Stimulated activated CD8-positive, alpha-beta memory T cell treated with anti-CD3 and anti-CD28 coated beads, Interleukin-12 subunit alpha, Interleukin-12 subunit beta, amount 100 ng/mL, for 4 hours (primary cell): ENCODE measurements at places on chromosomes 1 and 21.

GRCh38 chr1:87194271-87194774 lies 134.4 kb upstream of the LMO4 start:
- no peak for DNase-seq

GRCh38 chr1:169044296-169044695 lies 62.2 kb upstream of the ATP1B1 start:
- no peak for DNase-seq

- no peak for DNase-seq
Measured at GRCh38 chr1:206772243-206772937, at the start of gene IL10. Gene IL10, minus strand, starts transcription at chr1:206772494. Its CDS starts 59 bp downstream, at chr1:206772435.

DNA sequence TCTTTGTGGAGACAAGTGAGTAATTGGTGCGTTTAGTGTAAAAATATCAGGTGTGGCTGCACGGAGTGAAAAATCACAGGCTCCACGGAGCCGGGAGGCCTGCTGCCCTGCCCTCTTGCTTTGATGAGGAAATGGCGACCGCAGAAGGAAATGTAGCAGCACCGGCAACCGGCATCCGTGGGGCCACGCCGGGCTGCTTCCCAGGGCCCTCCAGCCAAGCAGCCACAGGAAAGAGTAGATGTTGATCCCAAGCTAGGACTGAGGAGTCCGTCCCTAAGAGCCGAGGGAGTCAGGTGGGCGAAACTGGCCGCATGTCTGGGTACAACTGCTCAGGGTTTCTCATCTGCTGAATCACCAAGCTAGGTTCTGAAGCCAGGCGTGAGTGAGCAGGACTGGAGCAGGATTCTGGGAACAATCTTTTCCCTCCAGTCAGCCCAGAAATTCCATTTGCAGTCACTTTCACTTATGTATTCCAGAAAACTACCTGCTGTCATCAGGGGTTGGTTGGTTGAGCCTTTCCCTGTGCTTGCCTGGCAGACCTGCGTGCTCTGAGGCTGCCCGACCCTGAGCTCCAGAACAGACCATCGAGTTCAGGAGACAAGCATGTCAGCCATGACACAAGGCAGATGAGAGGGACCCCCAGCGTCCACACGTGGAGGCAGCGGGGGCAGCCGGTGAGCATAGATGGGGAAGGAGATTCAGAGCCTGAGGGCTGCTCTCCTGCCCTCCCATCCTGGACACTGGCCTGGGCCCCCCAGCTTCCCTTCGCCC lies 5.8 kb upstream of the ITGB2 start:
- DNase-seq = no peak

GRCh38 chr1:111062081-111062480 lies 77.8 kb downstream of the DRAM2 start:
- DNase-seq = no peak

- no peak for DNase-seq
Measured at GRCh38 chr21:35376406-35377135, 327.5 kb upstream of the RUNX1 start.

DNA sequence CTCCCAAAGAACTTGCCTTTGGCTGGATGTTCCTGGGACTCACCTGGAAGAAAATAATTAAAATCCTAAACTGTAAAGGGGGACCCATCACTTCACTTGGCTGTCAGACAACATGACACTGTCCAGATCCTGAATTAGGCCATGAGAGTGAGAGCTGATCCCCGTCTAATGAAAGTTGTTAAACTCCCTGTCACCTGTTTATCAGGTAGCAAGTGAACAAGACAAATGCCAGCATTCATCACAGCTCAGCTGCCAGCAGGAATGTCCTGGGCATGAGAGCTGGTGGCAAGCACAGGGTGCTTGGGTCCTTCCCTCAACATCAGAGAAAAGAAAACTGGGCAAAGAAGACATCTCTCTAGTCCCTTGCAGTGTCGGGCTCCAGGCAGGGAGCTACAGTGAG lies 23.8 kb downstream of the PMVK start:
- no peak for DNase-seq

GRCh38 chr1:45172005-45172404 lies 34.4 kb downstream of the ZSWIM5 start:
- no peak for DNase-seq

- DNase-seq = no peak
Measured at GRCh38 chr1:202007805-202008489, 2.4 kb upstream of the ELF3 start.

- peak; percentile 58 for DNase-seq
Measured at GRCh38 chr1:10510520-10511493, 36.1 kb downstream of the PEX14 start.

DNA sequence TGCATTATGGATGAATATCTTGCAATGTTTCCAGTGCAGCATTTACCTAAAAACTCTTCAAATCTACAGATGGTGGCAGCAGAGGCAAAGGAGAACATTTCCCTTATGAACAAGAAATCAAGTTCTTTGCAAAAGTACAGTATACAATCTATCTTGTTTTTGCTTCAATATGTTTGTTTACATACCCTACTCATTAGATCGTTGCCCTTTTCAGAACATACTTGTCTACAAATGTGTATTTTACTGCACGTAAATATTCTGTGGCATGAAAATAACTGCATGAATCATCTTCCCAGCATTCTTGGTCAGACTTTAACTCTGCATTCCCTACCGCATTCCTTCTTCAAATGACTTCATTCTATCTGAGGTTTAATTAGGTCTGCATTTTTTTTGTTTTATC lies 212.7 kb downstream of the ZP4 start:
- no peak for DNase-seq

DNA sequence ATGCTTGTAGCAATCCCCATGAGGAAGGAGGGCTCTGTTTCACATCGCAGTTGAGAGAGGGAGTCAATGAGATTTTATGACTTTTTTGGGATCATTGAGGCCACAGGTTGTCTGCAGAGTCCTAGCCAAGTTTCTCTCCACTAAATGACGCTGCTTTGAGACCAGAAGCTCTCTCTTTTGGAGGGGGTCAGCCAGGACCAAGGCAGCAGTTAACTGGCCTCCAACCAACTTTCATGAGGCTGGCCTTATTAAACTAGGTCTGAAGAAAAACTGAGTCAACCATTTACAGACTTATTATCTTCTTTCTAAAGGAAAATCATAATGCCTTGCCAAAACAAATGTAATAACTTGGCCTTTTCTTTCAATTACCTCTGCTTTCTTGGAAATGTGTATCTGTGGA lies 8.6 kb downstream of the WLS start:
- no peak for DNase-seq

DNA sequence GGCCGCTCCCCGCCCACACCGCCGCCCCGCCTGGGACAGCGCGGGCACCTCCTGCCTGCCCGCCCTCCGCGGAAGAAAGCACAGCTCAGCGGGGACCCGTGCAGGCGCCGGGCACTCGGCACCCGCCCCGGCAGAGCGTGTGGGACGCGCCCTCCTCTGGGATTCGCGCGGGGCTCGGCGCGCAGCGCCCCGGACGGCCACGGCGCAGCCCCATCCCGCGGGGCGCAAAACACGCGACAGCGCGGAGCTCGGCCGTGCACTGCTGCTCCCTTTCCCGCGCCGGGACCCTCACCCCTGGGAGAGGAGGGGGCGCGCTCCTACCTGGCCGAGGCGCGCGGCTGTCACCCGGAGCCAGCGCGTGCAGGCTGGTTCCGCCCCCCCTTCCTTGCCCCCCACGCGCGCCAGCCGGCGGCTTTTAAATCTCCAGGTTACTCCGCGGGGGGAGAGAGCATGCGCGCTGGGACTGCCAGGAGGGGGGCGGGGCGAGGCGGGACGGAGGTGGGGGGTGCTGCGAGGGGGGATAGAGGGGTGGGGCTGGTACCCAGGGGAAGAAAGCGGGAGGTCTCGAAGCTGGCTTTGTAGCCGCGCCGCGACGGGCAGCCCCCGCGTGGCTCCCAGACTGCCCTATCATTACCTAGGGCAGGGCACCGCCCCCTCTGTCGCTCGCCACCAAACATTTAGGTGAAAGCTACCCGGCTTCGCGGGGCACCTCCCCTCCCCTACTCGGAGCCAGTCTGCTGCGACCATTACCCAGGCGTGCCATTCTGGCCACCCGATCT lies at the start of gene SLC45A3:
Gene SLC45A3, minus strand, starts transcription at position 437 of the 779 bp plus-strand sequence. CDS start 15,853 bp downstream, outside the sequence.
- peak; percentile 34 for DNase-seq

DNA sequence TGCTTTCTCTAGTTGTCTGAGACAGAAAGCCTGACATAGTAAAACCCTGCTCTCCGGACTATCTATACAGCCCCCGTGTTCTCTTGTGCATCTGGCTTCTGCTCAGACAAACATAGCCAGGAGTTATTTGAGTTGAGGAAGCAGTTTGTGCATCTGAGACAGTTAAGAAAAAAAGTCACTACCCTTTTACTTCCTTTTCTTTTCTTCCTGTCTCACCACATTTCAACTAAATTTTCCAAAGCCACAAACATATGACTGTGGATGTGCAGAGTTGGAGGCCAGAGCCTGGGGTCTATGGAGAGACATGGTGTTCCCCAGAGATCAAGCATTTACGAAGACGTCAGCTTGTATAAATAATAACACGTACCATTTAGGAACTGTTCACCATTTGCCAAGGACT lies 158.5 kb upstream of the FGGY start:
- no peak for DNase-seq

DNA sequence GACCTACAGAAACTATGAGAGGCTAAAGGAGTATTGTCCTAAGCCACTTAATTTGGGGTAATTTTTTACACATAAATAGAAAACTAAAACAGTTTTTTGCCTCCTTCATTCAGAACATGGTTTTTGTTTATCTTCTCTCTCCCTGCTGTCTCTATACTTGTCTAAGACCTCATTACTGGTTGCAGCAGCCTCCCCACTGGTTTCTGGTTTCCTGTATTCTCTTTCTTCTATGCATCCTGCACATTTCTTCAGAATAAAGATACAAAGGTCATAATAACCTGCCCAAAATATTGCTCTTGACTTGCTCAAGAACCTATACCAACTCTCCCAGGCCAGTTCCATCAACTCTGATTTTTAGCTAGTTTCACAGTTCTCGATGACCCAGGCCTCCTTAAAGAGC lies 19.8 kb upstream of the BOLA1 start:
- DNase-seq = no peak
